ENCODE measurements at places on chromosomes 6 and 20.

- DNase-seq = no peak
These were observed 31.3 kb upstream of the PPP1R3G start for GRCh38 chr6:5053864-5054244.

GRCh38 chr6:24069526-24069925 lies 56.5 kb upstream of the NRSN1 start:
- DNase-seq = no peak

GRCh38 chr20:18901980-18902737 lies 88.6 kb downstream of the SCP2D1 start:
- DNase-seq = no peak

DNA sequence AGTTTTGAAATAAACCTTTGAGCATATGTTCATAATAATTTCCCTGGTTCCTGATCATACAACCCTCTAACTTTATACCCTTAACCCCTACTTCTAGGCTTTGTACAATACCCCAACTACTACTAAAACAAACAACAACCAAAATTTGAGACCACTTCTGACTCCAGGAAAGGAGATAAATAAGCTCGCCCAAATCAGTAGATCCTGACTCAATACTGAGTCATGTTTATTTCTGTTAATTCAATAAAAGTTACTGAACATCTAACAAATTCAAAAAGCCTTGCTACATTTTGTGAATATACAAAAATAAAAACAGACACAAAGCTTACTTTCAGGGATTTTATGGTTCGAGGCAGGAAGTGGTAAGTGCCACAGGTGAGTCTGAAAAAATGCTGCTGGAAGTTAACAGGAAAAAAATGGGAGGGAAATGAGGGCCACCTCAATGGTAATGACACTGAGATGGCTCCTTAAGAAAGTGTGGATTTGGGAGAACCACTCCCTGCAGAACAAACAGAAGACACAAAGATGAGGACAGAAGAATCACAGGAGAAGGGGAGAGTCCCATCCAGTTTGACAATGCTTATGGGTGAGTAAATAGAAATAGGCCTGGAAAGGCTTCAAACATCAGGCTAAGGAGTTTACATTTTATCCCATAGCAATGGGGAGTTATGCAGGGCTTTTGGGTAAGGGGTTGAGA lies 63.4 kb downstream of the DST start:
- DNase-seq = no peak

DNA sequence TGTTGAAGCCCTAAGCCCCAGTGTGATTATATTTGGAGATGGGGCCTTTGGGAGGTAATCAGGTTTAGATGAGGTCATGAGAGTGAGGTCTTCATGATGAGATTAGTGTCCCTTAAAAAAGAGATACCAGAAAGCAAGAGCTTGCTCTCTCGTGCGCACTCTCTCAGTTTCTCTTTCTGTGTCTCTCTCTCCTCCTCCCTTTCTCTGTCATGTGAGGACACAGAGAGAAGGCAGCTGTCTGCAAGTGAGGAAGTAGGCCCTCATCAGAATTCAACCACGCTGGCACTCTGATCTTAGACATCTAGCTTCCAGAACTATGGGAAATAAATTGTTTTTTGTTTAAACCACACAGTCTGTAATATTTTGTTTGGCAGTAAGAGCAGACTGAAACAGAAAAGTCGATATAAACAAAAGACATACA lies 180.5 kb downstream of the IBTK start:
- DNase-seq = no peak

GRCh38 chr6:27866357-27867050 lies 45.7 kb downstream of the OR2B2 start:
- DNase-seq = no peak

DNA sequence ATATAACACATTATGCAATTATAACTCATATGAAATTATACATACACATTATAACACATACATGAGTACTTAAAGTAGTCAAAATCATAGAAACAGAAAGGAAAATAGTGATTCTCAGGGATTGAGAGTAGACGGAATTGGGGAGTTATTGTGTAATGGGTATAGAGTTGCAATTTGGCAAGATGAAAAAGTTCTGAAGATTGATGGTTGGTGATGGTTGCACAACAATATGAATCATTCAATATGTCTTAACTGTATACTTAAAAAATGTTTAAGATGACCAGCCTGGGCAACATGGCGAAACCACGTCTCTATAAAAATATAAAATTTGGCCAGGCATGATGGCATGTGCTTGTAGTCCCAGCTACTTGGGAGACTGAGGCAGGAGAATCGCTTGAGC lies 372.7 kb downstream of the CDKAL1 start:
- no peak for DNase-seq

- no peak for DNase-seq
These were observed 39.8 kb upstream of the HBS1L start for GRCh38 chr6:135094403-135094821.

- no peak for DNase-seq
These were observed 103.4 kb downstream of the SYNDIG1 start for GRCh38 chr20:24572862-24573261.

DNA sequence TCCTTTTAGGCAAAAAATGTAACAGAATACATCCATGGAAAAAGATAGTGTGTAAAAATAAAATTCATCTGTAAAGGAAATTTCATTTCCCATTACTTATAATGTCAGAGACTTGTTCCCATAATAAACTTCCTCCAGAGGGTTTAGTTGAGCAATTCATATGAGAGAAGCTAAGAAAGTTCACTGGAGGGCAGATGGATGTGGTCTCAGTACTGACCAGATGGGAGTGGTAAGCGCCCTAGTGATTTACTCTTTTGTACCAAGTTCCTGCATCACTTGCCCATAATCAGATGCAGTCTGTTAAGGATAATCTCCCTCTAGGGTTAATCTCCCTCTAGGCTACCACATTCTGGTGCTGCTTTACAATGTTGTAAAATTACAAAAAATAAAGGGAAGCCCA lies 61.7 kb downstream of the ESF1 start:
- DNase-seq = no peak

DNA sequence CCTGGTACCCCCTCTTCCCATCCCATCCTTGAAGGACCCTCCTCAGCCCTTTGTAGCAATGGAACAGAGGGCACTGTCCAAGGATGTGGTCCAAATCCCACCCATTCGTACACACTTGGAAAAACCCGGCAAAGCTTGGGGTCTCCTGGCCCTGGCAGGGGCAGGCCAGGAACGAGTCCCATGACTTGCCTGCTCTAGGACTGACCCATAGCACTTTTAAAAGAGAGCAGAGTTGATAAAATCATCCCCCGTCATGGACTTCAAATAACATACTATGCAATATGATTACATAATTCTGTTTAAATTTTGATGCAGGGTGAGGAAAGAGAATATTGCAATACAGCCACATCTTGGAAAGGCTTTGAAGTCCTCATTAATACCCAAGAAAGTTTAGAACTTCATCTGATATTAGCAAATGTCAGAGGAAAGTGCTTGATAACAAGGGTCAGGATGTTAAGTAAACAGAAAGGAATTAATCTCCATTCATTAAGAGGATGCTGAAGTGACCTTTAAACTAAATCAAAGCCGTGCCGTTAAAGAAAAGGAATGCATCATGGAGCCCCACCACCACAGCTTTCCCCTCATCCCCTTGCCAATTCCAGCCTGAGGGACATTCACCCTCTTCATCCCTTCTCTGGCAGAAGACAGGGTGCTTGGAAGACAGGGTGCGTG lies 60.7 kb upstream of the NXT1 start:
- no peak for DNase-seq

- DNase-seq = no peak
These were observed 658 bp downstream of the CUL7 start for GRCh38 chr6:43052842-43053544.

DNA sequence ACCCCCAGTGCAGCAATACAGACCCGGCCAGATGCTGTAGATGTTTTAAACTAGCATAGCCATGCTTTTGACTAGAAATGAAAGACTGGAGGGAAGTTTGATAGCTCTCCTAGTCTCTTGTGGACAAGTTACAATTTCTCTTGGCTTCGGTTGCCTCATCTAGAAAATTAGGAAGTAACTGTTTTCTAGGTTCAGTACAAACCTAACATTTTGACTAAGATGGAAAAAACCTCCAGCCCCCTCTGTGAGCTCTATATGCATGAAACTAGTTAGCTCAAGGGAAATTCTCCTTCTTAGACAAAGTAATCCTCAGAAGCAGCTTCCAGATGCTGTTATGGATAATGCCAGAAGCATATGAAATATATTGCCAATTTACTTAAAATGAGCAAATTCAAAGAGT lies 86.6 kb downstream of the RNF144B start:
- no peak for DNase-seq

DNA sequence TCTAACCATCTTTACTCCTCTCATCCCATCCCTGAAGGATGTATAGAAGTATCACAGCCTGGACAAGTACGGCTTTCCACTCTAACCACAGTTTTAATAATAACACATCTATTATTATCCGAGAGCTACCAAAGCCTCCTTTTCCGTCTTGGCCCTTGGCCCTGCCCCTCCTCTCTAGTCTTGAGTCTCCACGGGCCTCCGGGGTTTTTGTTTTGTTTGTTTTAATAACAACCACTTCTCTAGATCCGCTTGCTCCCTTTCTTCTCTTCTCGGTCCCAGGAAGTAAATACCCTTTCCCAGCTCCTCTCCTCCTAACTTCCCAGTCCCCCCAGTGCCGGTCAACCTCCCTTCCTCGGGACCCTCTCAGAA lies 661 bp downstream of the LCA5 start:
- no peak for DNase-seq

DNA sequence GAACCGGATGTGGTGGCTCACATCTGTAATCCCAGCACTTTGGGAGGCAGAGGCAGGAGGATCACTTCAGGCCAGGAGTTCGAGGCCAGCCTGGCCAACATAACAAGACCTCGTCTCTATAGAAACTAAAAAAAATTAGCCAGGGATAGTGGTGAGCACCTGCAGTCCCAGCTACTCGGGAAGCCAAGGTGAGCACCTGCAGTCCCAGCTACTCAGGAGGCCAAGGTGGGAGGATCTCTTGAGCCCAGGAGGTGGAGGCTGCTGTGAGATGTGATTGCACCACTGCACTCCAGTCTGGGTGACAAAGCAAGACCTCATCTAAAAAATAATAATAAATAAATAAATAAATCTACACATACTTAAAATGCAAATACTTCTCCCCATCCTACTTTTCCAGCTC lies 55.2 kb upstream of the TTPAL start:
- DNase-seq = no peak

GRCh38 chr20:34925981-34926380 lies 29.6 kb downstream of the GSS start:
- DNase-seq = no peak

GRCh38 chr6:56381801-56382251 lies 134.4 kb upstream of the COL21A1 start:
- DNase-seq = no peak

GRCh38 chr20:5074232-5074674 lies 45.5 kb downstream of the PCNA start:
- DNase-seq = no peak

GRCh38 chr20:49916146-49917002 lies 1.0 kb upstream of the SPATA2 start:
- no peak for DNase-seq

- DNase-seq = no peak
These were observed 98.7 kb downstream of the TRERF1 start for GRCh38 chr6:42352856-42353564.

GRCh38 chr6:36204068-36204753 lies 7.7 kb downstream of the BRPF3 start:
- DNase-seq = peak; percentile 26

DNA sequence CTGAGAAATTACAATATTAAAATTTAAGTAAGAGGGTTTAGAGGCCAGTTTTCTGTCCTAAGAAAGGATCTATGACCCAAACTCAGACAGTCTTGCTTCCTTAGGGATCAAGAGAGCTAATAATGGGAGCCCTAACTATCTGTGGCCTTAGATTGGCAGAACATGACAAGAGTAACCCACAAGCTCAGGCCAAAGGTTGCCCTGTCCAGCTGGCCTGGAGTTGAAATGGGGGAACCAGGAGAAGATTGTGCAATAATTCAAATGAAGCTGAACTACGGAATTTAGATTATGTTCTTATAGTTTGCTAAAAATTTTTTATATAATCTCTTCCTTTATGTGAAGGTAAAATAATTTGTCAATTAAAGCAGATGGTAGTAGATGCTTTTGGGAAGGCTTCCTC lies 26.4 kb downstream of the LAMA4 start:
- DNase-seq = no peak

- no peak for DNase-seq
These were observed 141.4 kb upstream of the PTPN1 start for GRCh38 chr20:50368813-50369224.

GRCh38 chr20:9043364-9043763 lies 25.5 kb upstream of the PLCB4 start:
- no peak for DNase-seq

- no peak for DNase-seq
These were observed 4.5 kb downstream of the GLP1R start for GRCh38 chr6:39053016-39053624.

DNA sequence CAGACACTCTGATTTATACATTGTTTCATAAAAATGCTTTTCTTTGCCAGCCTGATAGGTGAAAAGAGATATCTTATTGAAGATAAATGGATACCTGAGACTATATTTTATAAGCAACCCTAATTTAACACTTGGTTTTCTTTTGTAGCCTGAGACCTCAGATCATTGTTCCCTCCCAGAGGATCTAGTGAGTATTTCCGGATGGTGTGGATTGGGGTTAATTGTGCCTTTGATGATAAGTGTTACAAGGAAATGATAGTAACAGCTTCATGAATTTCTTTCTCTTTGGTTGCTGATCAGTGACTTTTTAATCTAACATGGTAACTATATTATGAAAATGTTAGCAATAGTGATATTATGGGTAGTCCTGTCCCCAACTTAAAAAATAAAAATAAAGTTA lies 30.4 kb downstream of the KDM1B start:
- no peak for DNase-seq

GRCh38 chr6:27809939-27810767 lies 102.0 kb downstream of the OR2B2 start:
- DNase-seq = peak; percentile 78

DNA sequence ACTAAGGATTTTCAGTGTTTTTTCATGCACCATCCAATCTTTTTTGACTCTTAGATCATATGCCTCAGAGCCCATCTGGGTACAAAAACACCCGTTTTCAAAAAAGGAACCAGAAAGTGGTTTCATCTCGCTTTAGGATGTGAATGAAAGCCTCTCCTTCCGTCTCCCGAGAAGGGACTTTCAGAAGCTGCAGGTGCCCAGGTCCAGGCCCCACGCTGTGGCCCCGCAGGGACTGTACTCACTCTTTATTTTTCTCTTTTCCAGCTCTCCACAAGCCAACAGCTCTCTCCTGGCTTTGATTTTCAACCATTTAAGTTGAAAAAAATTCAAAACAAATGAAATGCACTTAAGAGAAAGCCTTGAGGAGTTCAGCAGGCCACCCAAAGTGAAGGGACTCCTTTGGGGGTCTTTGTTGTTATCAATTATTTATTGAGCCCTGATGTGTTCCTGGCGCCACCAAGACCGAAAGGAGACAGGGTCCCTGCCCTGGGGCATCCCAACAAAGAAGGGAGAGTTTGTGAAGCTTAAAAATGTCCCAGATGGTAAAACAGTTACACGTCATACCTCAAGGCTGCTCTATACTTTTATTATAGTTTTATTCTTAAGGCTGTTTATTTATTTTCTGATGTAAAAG lies 467.3 kb downstream of the PREX1 start:
- DNase-seq = no peak

- no peak for DNase-seq
These were observed 126.5 kb downstream of the AFG1L start for GRCh38 chr6:108421366-108421765.
